T-cell (primary cell): ENCODE measurements at places on chromosomes 13 and 19.
A peak's percentile ranks its signal among the peaks of the same experiment; 100 is the strongest.

- no peak for DNase-seq
Observed at GRCh38 chr13:113485545-113485944, 5.0 kb downstream of the DCUN1D2 start.

DNA sequence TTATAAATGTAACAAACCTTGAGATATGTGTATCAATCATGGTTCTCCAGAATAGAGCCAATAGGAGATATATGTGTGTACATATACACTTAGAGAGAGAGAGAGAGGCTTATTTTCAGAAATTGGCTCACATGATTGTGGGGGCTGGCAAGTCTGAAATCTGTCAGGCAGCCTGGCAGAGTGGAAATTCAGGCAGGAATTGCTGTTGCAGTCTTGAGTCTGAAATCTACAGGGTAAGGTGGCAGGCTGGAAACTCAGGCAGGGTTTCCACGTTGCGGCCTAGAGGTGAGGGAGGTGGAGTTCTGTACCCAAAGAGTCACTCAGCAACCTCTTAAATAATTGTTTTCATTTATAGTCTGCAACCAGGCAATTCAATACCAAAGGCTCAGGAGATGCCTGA, 218.4 kb downstream of the B3GLCT start:
- DNase-seq: no peak

DNA sequence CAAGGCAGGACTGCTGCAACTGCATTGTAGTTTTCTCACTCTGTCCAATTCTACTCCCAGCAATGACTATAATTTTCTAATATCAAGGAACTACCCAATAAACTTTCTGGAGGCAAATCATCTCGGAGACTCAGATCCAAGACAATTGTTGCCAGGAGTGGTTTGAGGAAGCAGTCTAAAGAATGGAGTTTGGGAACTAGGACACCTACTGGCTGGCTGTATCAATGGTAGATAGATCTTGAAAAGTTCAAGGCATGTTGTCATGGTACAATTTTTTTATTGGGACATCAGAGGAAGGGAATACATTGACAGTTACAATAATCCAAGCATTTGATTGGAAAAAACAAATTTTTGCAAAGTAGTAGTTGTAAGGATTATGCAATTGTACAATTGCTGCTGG, 648.3 kb upstream of the SLITRK6 start:
- no peak for DNase-seq

DNA sequence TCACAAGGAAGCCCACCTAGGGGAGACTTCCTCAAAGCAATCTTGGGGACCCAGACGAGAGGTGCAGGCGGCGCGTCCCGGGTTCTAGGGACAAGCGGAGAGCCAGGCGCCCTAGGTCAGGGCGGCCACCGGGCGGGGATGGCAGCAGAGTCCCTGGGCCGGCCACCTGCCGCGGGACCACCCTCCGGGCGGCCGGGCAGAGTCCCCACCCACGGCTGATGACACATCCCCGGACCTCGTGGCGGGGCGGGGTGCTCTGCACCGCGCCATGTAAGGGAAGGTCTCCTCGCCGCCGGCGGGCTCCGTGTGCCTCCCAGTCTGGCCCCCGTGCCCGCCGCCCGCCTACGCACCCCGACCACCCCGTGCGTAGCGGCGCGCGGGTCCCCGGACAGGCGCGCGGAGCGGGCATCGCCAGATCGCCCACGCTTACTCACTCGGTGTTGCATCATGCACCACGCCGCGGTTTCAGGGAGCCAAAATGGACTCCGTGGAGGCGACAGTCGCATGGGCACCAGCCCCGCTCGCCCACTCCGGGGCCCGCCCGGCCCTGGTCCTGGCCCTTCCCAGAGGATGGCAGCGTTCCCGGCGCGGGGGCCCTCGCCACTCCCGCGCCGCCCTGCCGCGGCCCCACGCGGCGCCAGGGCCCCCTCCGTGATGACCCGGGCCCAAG, 643 bp downstream of the SLC7A1 start:
- peak; percentile 69 for DNase-seq

DNA sequence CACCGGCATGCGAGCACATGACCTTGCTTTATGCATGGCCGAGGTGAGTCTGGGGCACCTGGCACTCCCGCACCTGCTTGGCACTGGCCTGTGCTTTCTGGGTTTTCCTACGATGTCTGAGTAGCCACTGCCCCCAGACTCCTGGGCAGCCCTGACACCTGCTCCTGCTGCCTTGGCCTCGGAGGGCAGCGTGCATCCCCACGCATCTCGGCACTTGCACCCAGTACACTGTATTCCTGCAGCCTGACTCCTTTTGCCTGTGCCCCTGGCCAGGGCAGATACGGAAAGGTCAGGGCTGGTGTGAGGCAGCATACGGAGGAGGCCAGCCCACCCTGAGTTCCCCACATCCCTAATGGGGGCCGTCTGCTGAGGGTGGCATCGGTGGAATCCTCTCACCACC, 340.6 kb downstream of the TEX29 start:
- DNase-seq: no peak

GRCh38 chr19:33819880-33820781, 23.5 kb downstream of the KCTD15 start:
- DNase-seq: peak; percentile 44

- no peak for DNase-seq
Observed at GRCh38 chr13:112762690-112763080, 72.8 kb downstream of the ATP11A start.

DNA sequence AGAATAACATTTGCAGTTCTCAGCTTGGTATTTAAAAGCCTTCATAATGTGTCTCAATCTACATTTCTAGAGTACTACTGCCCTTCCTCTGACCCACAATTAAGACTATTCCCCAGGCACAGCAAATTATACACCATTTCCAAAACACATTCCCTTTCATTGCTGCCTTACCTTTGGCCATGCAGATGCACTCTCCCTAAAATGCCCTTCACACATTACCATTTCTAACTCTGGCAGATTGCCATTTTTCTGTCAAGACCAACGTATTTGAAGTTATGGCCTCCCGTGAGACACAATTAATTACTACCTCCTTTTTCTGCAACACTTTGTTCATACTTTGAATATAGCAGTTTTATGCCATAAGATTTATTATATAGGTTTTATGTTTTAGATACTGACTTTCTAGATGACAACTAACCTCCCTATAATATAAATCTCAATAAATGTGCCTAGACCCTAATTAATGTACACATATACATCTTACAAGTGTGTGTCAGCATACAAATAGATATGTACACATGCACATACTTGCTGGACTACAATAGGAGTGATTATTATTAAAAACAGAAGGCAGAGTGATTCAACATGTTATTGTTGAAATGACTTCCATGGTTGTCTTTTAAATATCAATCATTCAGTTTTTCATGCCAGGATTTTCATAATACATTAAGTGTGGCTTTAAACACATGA, 2902.5 kb downstream of the PCDH9 start:
- no peak for DNase-seq

DNA sequence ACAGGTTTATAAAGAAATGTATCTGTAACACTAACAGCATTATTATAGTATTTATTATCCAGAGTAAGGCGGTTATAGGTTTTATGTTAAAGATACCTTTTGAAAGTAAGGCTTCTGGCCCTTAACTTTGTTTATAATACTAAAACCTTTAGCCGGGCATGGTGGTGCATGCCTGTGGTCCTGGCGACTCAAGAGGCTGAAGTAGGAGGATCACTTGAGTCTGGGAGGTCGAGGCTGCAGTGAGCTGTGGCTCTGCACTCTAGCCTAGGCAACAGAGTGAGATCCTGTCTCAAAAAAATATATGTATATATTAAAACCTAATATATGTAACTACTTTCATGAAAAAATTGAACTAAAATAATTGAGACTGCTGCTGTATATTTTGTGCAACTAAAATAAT, 98.7 kb upstream of the KLF5 start:
- no peak for DNase-seq

GRCh38 chr13:38693641-38694040, 6.8 kb downstream of the FREM2 start:
- DNase-seq: no peak

GRCh38 chr19:13611596-13611995, 105.3 kb upstream of the CACNA1A start:
- no peak for DNase-seq

- DNase-seq: no peak
Observed at GRCh38 chr13:29922281-29922821, 71.9 kb upstream of the UBL3 start.

DNA sequence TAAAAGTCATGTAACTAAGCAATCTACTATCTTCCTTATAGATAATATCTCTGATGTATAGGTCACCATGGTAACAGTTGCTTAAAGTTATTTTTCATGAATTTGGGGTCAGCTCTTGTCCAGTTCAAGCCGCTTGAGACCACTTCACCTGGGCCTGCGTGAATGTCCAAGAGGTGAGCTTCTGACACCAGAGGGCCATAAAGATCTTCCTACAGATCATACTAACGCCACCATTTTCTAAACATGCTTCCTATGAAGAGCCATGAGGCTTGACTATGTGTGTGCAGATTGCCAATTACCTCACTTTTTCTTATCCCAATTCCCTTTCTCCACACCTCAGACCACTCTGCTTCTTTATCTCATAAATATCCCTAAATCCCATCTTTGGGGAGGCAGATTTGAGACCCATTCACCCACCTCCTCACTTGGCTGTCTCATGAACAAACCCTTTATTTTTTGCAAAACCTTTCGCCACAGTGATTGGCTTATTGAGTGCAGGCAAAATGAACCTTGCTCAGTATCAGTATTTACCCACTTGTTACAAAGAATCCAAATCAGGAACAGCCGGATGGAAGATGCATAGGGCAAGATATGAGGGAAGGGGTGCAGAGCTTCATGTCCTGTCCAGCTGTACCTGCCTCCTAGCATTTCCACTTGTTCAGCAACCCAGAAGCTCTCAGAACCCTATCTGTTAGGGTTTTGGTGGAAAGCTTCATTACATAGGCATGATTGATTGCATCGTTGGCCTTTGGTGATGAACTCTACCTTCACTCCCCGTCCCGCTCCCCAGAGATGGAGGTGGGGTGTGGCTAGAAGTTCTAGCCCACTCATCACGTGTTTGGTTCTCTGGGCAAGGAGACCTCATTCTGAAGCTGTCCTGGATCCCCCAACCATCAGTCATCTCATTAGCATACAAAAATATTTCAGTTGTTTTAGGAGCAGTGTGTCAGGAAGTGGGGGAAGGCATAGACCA, 34.2 kb downstream of the FAM187B start:
- no peak for DNase-seq

- DNase-seq: no peak
Observed at GRCh38 chr19:15666883-15667282, 6.0 kb upstream of the CYP4F12 start.

- DNase-seq: no peak
Observed at GRCh38 chr19:2815191-2815614, 4.5 kb upstream of the ZNF554 start.

- peak; percentile 50 for DNase-seq
Observed at GRCh38 chr19:14370169-14370939, 10.9 kb upstream of the ADGRE5 start.

- no peak for DNase-seq
Observed at GRCh38 chr13:27920677-27921420, 1.0 kb downstream of the PDX1 start.

GRCh38 chr19:3966051-3967017, 4.6 kb downstream of the DAPK3 start:
- no peak for DNase-seq
